ENCODE measurements at places on chromosomes 3 and 15.

- no peak for DNase-seq
Observed at GRCh38 chr3:179716226-179716625, 63.4 kb downstream of the USP13 start.

DNA sequence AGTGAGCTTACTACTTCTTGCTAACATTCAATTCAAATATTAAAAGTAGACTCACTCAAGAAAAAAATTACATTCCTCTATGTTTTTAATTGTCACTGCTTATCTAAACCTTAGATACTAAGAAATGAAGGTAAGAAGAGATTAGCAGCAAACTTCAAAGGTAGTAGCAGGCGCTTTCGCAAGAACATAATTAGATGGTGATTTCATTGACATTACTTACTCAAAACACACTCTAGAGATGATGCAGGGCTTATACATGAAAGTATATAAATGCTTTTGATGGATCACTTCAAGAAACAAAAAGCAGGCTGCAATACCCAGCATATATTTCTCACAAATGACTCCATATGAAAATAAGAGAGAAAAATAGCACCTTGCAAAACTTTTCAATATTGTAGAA lies 86.8 kb downstream of the FSIP1 start:
- DNase-seq, result no peak

DNA sequence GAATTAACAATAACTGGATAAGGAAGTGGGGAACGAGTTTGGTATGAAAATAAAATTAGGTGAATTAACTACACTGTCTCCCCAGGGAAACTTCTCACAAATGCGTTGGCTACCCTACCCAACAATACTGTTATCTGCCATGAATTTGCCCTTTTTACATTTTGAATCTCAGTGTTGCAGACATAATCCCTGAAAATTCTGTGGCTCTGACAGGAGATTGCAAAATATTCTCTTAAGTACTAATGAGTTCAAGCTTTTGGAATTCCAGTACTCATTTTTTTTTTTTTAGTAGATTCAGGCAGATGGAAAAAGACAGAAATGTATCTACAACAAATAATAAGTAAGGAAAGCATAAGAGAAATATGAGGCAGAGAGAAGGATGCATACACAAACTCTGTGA lies 332.6 kb downstream of the LSAMP start:
- no peak for DNase-seq

DNA sequence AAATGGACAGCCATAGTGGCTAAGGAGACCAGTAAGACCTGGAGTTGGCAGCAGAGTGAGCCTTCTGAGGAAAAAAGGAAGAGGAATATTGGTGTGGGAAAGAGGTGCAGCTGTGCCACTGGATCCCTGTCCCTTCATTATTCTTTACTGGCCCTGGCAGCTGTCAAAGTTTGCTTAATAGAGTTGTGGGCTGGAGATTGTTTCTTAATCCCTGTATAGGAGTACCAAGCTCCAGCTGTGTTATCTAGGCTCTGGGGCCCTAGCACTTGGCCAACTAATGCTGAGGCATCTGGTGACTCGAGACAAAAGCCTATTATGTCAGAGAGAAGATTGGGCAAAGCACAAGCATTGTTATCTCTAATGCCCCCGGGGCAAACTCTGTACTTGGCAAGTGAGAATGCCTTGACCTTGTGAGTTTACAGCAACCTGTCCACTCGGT lies 61.4 kb downstream of the ZNF609 start:
- DNase-seq, result no peak

DNA sequence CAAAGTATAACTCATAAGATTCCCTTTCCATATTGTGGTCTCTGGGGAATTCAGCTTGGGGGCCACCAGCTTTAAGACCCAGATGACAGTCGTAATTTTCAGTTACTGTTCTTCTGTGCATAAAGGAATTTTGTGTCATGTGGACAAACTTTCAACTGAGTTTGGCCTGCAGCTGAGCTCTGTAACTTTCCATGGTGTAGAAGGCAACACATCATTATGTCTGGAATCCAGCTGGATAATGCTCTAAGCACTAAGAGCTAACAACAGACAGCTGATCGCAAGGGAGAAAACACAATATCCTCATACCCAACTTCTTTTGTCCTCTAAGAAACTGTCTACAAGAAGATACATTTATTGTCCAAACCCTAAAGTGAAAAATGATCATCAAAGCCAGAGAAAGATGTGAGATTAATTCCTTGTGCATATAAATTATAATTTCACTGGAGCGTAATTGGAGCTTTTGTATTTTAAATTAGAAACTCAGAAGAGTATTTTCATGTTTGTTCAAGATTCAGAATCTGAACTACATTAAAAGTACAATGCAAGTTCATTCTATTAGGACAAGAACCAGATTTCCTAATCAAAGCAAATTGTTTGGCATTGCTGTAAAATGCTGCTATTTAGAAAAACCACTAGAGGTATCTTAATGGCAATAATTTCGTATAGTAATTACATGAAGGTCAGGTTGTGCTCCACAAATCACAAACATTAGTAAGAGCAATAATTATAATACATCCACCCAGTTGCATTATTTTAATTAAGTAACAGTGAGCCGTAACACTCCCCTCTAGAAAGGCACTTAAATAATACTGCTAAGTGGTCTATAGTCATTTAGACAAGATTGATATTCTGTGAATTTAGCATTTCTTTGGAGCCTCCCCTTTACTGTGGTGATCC lies 218.8 kb downstream of the ATP8B4 start:
- DNase-seq, result no peak

DNA sequence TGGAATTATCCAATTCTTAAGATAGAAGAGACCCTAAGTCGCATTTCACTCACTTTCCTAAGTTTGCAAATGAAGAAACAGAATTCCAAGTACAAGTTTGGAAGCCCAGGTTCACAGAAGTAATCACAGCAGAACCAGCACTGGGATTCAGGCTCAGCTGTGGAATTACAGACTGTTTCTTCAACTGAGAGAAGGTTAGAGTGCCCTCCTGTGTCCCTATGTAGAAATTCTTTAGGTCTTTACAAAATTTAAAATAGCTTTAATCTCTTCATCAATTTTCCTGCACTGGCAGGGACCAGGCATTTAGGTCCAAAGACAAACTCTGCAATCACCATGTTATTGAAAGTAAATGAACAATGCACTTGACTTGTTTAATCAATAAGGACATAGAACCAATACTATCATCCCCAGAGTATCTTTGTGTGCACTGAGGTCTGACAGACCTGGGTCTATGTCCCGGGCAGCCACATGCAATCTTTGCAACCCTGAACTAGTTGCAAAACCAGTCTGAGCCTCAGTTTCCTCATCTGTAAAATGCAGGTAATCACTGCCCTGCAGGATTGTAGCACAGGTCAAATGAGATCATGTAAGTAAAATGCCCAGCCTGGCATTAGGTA lies 96.3 kb upstream of the ZBED2 start:
- no peak for DNase-seq

DNA sequence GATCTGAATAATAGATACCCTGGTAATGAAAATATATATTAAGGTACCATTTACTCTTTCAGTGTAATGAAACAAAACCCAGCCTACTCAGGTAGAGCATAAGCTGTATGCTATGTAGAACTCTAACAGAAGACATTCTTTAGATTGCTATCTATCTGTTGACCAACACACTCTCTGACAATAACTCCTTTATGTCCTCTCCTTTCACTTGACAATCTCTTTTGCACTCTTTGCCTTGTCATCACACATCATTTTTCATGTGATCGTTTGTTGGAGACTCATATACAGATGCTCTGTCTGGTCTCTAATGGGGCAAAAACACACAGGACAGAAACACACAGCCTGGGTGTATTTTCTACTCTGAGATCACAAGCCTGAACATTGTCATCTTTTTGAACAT lies 35.4 kb upstream of the SUCLG2 start:
- DNase-seq, result no peak

- DNase-seq, result no peak
Observed at GRCh38 chr3:46742992-46743585, 25.4 kb upstream of the PRSS50 start.

GRCh38 chr3:156792536-156792935 lies 33.6 kb upstream of the LEKR1 start:
- DNase-seq, result no peak

GRCh38 chr3:65953301-65953812 lies 85.4 kb downstream of the MAGI1 start:
- no peak for DNase-seq

DNA sequence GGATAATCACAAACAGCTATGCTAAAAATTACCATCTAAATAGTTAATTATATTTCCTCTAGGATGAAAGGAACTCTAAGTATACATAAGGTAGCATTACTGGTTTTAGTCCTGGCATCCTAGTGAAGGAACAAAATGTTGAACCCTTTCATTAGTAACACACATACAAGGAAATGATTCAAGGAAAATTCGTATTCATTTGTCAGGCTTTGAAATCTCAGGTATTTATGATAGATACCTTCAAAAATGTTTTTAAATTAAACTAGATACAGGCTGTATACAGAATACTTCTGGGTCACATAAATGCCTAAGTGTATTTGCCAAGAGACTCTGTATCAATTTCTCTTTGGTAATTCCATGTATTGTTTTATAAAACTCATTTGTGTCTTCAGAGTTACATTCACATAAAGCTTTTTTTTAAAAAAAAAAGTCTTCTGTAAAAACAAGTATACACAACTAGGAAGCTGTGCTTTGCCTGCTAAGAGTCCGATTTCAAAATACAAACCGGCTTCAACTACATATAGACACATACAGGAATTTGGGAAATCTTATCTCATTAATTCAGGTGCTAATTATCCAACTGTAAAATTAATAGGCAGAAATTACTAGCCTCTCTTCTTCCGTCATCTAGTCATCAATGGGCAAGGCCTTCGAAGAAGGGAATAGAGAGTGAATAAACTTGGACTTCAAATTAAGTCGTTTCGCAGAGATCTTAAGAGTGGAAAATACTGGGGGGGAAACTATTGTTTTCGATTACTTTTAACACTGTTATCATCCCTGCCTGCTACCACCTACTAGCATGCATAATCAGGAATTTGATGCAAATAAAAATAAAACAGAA lies 1.3 kb downstream of the SECISBP2L start:
- no peak for DNase-seq

DNA sequence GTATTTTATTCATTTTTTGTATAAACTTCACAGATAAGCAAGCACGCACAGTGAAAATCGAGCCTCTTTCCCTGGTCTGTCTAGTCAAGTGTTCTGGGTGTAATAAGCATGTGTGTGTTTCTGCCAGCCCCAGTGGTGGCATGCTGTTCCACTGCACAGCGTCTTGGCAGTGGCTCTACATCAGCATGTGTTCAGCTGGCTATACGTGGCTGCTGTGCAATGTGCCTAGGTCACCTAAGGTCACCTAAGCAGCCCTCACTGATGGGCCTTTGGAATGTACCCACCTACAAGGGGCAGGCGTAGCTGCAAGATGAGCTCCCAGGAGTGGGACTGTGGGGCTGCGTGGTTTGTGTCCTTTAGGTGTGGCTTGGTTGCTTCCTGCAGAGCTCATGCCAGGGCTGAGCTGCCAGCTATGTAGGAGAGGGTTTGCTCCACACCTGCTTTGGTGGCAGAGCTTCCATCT lies 4.9 kb downstream of the LIMD1 start:
- no peak for DNase-seq

DNA sequence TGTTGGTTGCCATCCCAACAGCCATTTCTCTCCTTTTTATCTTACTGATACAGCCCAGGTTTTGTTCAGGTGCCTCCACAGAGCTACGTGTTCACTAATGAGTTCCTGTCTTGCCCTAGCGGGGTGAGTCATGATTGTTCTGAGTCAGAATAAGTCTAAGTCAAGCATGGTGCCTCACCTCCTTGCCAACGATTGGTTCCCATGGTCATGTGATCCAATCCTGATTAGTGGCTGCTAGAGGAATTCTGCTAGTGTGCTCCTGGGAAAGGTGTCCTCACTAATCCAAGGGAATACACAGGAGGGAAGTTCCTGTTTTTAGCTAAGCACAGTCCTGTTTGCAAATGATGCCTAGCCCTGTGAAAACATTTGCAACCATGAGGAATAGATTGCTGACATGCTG lies 99.8 kb downstream of the NSUN3 start:
- DNase-seq, result no peak

DNA sequence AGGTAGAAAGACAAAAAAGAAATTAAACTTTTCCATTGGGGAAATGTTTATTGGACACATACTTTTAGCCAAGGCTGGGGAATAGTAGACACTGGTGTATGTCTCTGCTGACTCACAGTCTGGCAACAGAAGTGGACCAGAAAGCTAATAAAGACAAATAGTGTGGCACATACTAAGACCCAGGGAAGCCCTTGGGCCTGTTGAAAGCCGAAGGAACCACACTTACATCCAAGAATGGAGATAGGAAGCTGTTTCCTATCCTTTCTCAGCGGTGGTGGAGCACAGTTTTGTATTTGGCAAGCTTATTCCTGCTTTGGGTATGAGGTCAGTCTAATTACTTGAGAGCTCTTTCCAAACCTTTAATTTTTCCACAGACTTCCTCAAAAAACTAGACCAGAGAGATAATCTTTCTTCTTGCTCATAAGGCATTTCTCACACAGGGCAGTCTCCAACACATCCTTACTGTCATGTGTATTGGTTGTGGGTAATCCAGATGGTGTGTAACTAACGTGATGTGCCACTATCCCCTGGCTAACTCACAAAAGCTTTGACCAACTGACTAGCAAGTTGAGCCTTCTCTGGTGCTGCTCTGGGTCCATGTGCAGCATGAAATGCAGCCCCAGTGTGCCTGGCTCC lies 279.1 kb upstream of the IGF1R start:
- DNase-seq, result no peak

DNA sequence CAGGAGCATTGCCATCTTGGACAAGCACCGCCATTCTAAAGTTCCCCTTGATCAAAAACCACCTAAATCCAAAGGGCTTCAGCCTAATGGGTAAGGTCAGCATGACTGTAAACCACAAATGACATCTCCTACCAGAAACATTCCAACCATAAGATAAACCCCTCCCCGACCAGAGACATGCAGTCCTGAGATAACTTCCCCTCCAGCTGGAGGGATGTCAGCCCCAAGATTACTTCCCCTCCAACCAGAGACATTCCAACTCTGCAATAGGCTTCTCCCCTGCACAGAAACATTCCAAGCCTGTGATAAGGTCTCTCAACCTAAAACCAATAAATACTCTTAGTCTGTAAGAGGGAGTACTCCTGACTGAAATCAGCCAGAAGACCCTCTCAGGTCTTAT lies 62.7 kb upstream of the DNAJC19 start:
- DNase-seq, result no peak

DNA sequence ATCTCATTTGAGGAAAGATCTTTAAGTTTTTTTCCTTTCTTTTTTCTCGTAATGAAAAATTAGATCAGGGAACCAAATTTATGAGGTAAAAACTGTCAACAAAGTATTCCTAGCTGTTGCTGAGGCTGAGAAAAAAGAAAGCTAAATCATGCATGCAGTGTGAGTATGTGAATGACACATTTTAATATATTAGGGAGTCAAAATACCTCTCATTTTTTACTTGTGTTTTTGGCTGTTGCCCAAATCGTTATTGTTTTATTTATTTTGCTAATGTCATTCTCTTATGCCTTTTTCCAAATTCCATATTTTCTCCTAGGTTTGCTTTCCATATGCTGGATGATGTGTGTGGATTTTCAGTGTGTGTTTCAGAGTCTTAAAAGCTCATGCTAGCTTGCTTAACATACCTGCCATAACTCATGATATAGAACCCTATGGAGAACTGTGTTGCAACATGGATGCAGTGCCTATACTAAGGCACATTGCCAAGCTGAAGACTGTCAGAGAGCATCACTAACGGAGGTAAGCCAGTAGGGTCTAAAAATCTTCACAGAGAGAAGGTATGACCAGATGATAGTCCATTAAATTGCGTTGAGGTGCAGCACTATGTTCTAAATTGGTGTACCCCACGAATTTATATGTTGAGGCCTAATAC lies 629.5 kb upstream of the KCNMB2 start:
- no peak for DNase-seq

- no peak for DNase-seq
Observed at GRCh38 chr15:40999190-40999589, 45.9 kb downstream of the CHAC1 start.

GRCh38 chr3:100107221-100107814 lies 7.0 kb downstream of the FILIP1L start:
- DNase-seq, result no peak
